NCI-H460 (cell line): ENCODE measurements at places on chromosomes 2 and 18. TPM values are rescaled to one million over a fixed set of nuclear protein-coding genes. Genes with fewer than 3 reads are reported as not detected.

Gene PLEKHB2
- total RNA-seq: 72.0 and 79.6 TPM in 2 replicates

Gene CXCR1
- not detected in 2 replicates for total RNA-seq

Gene FAP
- not detected in 2 replicates for total RNA-seq

GRCh38 chr18:55105873-55106272 is 146.6 kb upstream of the CCDC68 start:
- no peak for DNase-seq

GRCh38 chr2:46984642-46985476 is 69.3 kb upstream of the MCFD2 start:
- no peak for DNase-seq
